ENCODE measurements at places on chromosomes 1 and 21.

GRCh38 chr1:195065437-195065836 is 1542.8 kb downstream of the KCNT2 start:
- no peak for DNase-seq

DNA sequence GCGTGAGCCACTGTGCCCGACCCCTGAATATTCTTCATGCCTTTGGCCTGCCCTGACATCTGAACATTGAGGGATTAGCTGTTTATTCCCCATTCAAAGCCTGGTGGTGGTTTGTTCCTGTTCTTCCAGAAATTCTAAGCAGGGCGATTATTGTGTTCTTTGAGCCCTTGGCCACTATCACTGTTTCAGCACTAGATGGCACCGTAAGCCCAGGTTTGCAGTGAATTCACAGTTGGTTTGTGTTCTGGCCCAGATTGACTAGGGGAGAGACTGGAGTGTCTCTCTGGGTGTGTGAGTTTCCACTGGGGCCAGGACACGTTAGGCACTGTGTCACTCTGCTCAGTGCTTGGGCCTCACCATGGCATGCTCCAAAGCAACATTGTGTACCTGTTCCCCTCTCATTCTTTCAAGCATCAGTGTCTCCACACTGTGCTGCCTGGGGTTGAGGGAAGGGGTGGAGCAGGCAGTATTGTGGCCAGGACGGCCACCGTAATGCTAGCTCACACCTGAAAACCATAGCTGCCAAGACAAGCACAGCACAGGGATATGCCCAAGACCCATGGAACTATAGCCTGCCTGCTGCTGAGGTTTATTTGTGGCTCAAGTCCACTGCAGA is 52.7 kb downstream of the PKN2 start:
- DNase-seq: peak; percentile 41

DNA sequence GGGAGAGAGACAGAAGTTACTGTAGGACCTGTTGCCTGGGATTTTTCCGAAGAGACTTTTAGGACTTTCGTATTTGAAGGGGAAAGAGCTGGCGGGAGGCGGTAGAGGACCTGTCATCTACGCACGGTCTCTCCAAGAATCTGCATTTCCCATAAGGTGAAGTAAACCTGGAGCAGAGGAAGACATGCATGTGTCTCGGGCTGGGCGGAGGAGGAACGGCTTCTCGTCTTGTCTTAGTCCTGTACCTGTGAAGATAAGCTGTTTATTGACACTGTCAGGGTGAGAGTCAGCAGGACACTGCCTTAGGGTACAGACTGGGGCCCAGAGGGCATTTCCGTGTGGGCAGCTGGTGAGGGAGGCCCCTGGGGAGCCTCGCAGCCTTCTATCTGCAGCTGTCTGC is 123.4 kb upstream of the COL6A1 start:
- no peak for DNase-seq

- peak; percentile 8 for DNase-seq
Measured at GRCh38 chr1:234926559-234927311, 201.9 kb downstream of the TOMM20 start.

DNA sequence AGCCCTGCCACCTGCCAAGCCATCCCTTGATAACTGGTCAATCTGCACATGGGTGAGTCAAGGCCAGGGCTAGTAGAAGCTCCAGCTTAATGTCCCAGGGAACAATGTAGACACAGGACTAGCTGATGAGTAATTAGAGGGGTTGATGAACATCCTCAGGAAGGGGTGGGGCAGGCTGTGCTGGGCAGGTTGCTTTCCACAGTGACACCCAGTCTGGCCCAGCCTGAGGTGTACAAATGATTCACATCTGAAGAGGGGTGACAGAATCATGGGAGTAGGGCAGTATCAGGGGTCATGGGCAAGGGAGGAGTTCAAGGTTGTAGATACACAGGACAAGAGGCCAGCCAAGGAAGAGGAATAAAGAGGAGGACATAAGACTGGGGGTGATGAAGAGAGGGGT is 4.3 kb downstream of the LPAR3 start:
- DNase-seq: no peak

- no peak for DNase-seq
Measured at GRCh38 chr1:152061952-152062351, 25.1 kb upstream of the S100A11 start.

GRCh38 chr1:3827813-3828307 is 29.2 kb downstream of the CEP104 start:
- peak; percentile 72 for DNase-seq

GRCh38 chr1:180027949-180028445 is 73.4 kb downstream of the CEP350 start:
- no peak for DNase-seq

GRCh38 chr1:165492845-165493373 is 48.0 kb upstream of the RXRG start:
- DNase-seq: no peak

DNA sequence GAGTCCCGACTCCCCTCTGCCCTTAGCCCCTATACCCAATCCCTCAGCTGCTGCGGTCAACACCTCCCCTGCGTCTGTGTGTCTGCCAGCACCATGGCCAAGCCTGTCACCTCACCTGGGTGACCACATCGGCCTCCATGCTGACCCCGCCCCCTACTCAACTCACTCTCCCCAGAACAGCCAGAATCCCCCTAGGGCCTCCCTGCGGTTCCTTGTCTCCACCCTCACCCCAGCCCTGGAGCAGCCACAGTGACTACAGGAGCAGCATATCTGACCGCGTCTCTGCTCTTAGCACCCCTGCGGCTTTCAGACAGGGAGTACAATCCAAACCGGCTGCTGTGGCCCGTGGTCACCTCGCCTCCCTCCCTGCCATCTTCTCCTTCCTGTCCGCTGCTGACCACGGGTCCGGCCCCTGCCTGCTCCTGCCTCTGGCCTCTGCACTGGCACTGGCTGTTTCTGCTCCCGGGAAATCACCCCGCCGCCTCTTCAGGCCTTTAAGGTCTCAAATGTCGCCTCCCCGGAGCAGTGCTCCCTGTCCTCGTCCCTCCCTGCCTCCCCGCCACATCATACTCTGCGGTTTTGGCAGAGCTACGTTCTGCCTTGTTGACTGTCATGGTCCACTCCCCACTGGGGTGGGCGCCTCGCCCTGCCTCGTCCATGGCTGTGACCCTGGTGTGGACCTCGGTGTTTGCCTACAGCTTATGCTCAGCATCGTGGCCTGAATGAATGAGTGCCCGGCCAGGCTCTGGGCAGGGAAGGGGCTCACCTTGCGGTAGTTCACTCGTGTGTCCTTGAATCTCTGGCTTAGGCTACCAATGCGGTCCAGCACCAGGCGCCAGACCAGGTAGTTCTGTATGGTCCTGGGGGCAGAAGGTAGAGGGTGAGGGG is 11.1 kb downstream of the PRXL2B start:
- no peak for DNase-seq

DNA sequence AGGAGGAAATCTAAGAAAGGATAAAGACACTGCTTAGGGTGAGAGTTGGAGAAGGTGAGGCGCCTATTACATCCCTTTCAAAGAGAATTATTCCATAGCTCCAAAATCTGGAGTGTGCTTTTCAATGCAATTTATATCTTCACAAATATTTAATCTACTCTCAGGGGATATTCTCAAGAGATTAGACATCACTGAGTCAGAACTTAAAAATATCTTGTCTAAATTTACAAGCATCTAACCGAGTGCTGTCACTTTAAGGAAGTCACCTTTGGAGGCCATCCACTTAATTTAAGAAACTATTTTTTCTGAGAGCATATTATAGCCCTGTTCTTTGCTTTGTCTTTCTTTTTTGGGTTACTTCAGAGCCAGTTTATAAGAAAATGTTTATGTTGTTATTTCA is 134.6 kb downstream of the TNFSF18 start:
- DNase-seq: no peak

DNA sequence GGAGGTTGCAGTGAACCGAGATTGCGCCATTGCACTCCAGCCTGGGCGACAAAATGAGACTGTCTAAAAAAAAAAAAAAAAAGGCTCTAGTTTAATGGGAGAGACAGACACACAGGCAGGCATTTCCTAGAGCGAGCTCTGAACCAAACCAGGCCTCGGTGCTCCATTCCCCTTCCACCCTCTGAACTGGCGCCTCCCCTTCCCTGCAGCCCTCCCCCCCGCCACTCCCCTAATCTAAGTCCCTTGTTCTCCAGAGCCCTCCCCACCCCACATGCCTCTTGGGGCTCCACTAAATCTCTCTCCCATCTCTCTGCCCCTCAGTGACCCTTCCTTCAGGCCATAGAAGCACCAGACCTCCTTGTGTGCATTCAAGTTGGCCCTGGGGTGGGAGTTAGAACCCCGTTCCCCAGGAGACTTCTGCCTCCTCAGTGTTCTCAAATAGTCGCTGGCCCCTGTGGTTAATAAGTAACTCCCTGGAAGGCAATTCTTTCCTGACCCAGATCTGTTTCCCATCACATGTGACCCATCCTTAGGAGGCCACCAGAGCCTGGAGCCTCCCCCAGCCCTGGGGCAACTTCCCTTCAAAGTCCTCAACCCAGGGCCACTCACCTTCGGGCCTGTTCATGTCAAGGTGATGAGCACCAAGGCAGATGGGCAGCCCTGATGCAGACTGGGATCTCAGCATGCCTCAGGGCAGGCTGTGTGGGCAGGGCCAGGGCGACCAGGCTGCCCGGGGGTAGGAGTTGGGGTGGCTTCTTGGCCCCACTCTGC is 42.6 kb upstream of the EPB41 start:
- no peak for DNase-seq

DNA sequence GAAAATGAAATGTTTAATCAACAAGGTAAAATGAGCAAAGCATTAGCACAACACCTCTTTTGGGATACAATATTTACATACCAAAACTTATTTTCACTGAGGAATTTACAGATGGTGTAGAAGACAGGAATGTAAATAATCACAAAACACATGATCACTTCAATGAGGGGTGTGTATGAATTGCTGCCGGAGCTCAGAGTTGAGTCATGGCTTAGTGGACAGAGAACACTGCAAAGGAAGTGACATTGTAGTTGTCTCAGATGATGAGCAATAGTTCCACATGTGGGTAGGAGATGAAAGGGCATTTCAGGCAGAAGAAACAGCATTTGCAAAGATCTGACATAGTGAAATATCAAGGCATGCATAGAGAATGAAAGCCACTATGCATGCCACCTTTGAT is 5.6 kb upstream of the KPRP start:
- DNase-seq: no peak

- DNase-seq: no peak
Measured at GRCh38 chr1:169160845-169161495, 54.5 kb downstream of the ATP1B1 start.

GRCh38 chr1:181801617-181802016 is 259.9 kb downstream of the ZNF648 start:
- DNase-seq: no peak

DNA sequence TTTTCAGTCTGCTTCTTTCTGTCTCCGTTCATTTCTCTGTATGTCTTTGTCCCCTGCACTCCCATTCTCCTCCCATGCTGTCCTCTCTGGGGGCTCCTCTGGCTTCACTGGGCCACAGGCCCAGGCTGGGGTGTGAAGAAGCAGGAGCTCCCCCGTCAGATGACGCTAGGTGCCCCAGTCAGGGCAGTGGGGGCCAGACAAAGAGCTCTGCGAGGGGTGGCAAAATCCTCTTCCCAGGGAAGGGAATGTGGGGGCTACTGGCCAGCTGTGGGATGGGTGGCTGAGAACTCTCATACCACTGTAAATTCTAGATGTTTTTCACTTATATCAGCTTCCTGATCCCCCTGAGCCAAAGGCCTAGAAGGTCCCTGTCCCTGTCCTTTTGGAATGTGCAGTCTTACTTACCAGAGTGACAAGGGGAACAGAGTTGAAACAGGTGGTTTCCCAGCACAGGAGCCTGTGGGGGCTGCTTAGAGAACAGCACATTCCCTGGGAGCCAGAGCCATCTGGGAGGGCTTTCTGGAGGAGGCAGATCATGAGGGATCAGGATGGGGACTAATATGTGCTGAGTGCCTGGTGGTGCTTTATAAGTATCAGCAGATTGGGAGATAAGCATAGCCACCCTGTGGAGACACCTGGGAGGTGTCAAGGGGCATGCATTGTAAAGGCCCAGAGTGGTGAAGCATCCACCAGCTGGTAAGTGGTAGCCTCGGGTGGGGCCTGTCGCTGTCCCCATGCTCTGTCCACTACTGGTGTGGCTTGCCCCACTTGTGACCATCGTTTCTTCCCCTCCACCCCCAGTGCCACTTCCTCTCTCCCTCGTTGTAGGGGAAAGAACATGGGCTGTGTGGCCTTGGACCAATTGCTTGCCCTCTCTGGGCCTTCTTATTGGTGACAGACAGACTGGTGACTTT is 10.1 kb upstream of the PADI1 start:
- DNase-seq: no peak

- DNase-seq: no peak
Measured at GRCh38 chr1:27068922-27069321, 56.3 kb upstream of the TENT5B start.

- no peak for DNase-seq
Measured at GRCh38 chr1:43270421-43271095, 775 bp downstream of the TMEM125 start.

DNA sequence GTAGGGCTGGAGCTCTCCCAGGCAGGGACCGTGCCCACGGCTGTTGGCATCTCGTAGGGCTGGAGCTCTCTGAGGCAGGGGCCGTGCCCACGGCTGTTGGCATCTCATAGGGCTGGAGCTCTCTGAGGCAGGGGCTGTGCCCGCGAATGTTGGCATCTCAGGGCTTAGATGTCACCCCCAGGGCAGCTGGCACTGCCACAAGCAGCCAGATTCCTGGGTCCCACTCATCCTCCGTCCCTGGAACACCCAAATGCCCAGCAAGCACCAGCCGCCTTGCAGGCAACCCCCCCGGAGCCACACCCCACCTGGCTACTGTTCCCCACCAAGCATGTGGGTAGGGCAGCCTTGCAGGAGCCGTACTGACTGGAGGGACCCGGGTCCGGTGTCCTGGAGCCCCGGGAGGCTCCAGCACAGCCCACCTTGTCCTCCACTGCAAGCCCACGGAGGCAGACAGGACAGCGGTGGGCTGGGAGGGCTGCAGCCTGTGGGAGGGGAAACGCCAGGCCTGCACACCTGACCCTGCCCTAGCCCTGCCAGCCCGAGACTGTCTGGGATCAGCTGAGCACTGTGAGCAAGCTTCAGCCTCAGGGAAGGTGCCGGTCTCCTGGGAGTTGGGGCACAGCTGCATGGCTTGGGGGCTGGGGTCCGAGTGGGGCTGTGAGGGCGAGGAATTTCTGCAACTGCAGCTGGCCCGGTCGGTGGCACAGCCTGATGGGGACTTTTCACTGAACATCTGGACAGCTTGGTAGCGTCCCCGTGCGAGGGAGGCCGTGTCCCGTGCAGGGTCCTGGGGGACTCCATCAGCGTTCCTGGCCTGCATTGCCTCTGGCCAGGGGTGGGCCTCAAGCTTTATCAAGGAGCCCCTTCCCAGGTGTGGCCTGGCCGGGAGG is 53.6 kb downstream of the COL18A1 start:
- no peak for DNase-seq

DNA sequence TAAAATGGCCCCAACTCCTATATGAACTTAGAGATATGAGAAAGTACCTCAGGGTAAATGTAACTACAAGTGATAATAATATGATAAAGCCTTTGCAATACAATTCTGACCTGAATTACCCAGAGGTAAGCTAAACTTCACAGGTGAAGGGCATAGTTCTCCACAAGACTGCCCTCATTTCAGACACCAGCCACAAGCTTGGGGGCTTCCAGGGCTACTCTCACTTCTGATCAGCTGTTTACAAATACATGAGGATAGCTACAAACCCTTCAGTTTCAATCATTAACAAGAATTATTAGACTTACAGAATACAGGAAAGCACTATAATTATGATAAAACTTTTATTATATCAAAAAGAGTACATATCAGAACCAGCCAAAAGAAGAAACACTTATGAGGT is 18.7 kb upstream of the DPH5 start:
- no peak for DNase-seq

- DNase-seq: peak; percentile 19
Measured at GRCh38 chr1:166164995-166165660, 1.7 kb downstream of the FAM78B start.

Measured in WERI-Rb-1 (cell line).